ENCODE measurements at places on chromosomes 12 and 14. TPM values are rescaled to one million over a fixed set of nuclear protein-coding genes. Genes with fewer than 3 reads are reported as not detected.
A peak's percentile ranks its signal among the peaks of the same experiment; 100 is the strongest.

Gene TEX22
- total RNA-seq: 2.1 TPM

Gene CDC42BPB
- 131 TPM for total RNA-seq

Gene NEUROD4
- total RNA-seq: not detected

Gene TSHR
- not detected for total RNA-seq

Gene CGRRF1
- 15.8 TPM for total RNA-seq

DNA sequence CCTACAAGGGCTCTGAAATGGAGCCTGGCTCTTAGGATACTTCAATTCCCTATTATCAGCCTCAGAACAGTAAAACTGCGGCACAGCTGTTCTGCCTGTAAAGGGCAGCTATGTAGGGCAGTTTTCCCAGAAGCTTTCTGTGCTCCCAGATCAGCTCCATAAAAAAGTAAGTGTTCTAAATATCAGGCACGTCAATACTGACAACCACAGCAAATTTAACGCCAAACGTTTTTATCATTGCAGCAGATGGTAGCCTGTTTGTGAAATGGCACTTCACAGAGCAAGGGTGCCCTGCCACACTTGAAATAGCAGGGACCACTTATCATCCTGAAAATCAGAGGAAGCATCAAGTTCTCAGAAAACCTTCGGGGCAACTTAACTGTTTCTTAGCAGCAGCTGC, 54.8 kb upstream of the PTHLH start:
- no peak for DNase-seq
- H3K27me3 ChIP-seq: no peaks in the 10 kb centered on the region
- H3K36me3 ChIP-seq: no peaks in the 10 kb centered on the region
- no peak overlapping the region for H3K27ac ChIP-seq

GRCh38 chr12:87846045-87846444, 183.2 kb downstream of the C12orf50 start:
- H3K36me3 ChIP-seq: no peaks in the 10 kb centered on the region
- DNase-seq: no peak
- no peak overlapping the region for H3K27ac ChIP-seq
- H3K4me3 ChIP-seq: no peak overlapping the region
- H3K4me1 ChIP-seq: no peaks in the 10 kb centered on the region

GRCh38 chr14:34059925-34060650, 109.2 kb upstream of the EGLN3 start:
- H3K36me3 ChIP-seq: no peaks in the 10 kb centered on the region
- H3K4me3 ChIP-seq: peak overlapping the region; percentile 53
- peaks cover 7% of the 10 kb centered on the region for H3K27me3 ChIP-seq
- peak; percentile 67 for DNase-seq
- no peaks in the 10 kb centered on the region for H3K4me1 ChIP-seq
- peak overlapping the region; percentile 31 for H3K27ac ChIP-seq

- no peak overlapping the region for H3K27ac ChIP-seq
- no peaks in the 10 kb centered on the region for H3K36me3 ChIP-seq
- H3K4me1 ChIP-seq: no peaks in the 10 kb centered on the region
- DNase-seq: no peak
- no peaks in the 10 kb centered on the region for H3K27me3 ChIP-seq
- H3K4me3 ChIP-seq: no peak overlapping the region
Measured at GRCh38 chr14:94659256-94659655, 47.1 kb downstream of the SERPINA3 start.

DNA sequence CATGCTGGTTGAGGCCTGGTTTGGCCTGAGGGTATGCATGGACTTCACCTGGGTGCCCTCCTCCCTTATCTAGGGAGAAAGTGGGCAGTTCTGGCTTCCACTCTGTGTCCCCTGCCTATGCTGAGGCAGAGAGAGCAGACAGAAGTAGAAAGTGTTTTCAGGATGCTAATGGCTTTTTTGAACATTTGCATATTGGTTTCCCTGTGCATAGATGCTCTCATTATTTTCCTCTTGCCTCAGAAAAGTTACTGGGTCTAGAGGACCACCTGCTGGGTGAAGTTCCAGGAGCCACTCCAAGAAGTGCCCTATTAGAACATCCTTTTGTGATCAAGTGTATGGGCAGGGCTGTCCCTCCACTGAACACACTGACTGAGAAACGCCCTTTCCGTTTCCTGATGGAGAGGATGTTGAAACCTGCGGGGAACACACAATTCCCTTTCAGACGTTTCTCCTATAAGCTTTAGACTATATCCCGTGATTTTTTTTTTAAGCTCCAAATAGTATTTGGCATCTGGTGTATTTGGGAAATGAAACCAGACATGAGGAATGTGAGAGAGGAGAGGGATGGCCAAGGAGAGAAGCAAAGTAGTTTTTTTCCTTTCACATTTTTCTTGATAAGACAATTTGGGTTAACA, 66.6 kb downstream of the DAAM1 start:
- no peak overlapping the region for H3K4me3 ChIP-seq
- peak overlapping the region; percentile 42 for H3K27ac ChIP-seq
- peaks cover 16% of the 10 kb centered on the region for H3K4me1 ChIP-seq
- no peaks in the 10 kb centered on the region for H3K36me3 ChIP-seq

GRCh38 chr14:100332797-100333196, 9.7 kb downstream of the SLC25A47 start:
- peaks cover 38% of the 10 kb centered on the region for H3K36me3 ChIP-seq
- H3K4me1 ChIP-seq: no peaks in the 10 kb centered on the region
- no peak overlapping the region for H3K27ac ChIP-seq
- no peak for DNase-seq
- no peak overlapping the region for H3K4me3 ChIP-seq

DNA sequence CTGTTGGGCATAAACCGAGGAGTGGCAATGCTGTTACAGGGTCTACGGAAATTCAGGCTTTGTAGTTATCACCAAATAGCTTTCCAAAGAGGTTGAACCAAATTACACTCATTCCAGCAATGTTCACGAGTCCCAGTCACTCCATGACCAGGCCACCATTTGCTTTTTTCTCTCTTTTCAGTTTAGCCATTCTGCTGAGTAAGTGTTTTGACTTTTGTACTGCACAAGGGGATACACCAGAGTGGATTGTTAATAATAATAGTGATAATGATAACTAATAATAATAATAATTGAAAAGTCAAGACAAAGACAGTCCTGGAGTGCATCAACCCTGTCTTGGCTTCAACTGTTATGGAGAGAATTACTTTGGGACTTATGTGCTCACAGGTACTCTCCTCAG, 343.5 kb downstream of the AACS start:
- no peak overlapping the region for H3K4me3 ChIP-seq
- no peaks in the 10 kb centered on the region for H3K4me1 ChIP-seq
- no peak overlapping the region for H3K27ac ChIP-seq
- DNase-seq: no peak

GRCh38 chr14:92625213-92625612, 111.6 kb downstream of the RIN3 start:
- H3K36me3 ChIP-seq: no peaks in the 10 kb centered on the region
- no peaks in the 10 kb centered on the region for H3K4me1 ChIP-seq
- H3K27me3 ChIP-seq: no peaks in the 10 kb centered on the region
- no peak overlapping the region for H3K27ac ChIP-seq
- DNase-seq: no peak

DNA sequence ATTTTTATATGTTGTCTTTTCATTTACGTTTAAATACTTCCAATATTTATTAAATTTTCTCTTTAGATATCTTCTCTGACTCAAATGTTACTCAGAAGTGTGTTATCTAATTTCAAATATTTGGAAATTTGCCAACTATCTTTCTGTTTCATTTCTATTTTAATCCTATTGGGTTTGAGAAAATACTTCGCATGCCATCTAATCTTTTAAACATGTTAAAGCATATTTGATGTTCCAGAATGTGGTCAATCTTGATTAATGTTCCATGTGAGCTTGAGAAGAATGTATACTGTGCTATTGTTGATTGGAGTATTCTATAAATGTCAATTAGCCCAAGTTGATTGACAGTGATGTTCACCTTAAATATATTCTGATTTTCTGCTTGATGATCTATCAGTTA, 11.9 kb upstream of the DCN start:
- H3K27me3 ChIP-seq: no peaks in the 10 kb centered on the region
- no peak overlapping the region for H3K27ac ChIP-seq
- H3K36me3 ChIP-seq: no peaks in the 10 kb centered on the region
- no peak for DNase-seq
- no peak overlapping the region for H3K4me3 ChIP-seq
- no peaks in the 10 kb centered on the region for H3K4me1 ChIP-seq

- H3K27ac ChIP-seq: no peak overlapping the region
- H3K27me3 ChIP-seq: no peaks in the 10 kb centered on the region
- H3K4me1 ChIP-seq: no peaks in the 10 kb centered on the region
- no peaks in the 10 kb centered on the region for H3K36me3 ChIP-seq
- no peak overlapping the region for H3K4me3 ChIP-seq
- DNase-seq: peak; percentile 57
Measured at GRCh38 chr14:91649930-91650329, 82.0 kb downstream of the CATSPERB start.

GRCh38 chr14:52238682-52239081, 28.8 kb upstream of the PTGDR start:
- DNase-seq: no peak
- peaks cover 18% of the 10 kb centered on the region for H3K27me3 ChIP-seq
- no peak overlapping the region for H3K27ac ChIP-seq
- no peak overlapping the region for H3K4me3 ChIP-seq

- peaks cover 13% of the 10 kb centered on the region for H3K36me3 ChIP-seq
- peaks cover 27% of the 10 kb centered on the region for H3K4me1 ChIP-seq
- H3K27ac ChIP-seq: peak overlapping the region; percentile 67
- DNase-seq: no peak
- no peaks in the 10 kb centered on the region for H3K27me3 ChIP-seq
Measured at GRCh38 chr12:54277823-54278276, 2.1 kb downstream of the CBX5 start.

DNA sequence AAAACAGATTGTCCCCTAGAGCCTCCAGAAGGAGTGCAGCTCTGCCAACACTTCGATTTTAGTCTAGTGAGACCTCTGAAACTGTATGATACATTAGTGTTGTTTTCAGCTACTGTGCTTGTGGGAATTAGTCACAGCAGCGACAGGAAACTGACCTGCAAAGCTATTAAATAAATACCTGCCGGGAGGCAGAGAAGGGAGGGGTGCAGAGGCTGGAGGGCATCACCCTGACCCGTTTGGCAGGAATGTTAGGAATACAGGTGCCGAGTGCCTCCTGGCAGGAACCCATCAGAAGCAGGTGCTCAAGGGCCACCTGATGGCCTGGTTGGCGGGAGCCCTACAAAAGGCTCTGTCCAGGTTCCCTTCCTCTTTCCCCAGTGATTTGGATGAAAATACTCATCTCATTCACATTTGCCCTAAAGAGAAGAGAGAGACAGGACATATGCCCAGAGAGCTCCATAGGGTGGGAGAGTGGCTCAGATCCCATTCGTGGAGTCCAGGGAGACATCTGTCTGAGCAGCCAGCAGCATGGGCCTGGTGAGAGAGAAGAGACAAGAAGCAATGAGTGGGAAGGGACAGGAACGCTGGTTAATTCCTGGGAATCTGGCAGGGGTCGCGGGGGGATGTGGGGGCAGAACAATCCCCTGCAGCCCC, 44.6 kb downstream of the C14orf132 start:
- no peak overlapping the region for H3K27ac ChIP-seq
- H3K36me3 ChIP-seq: no peaks in the 10 kb centered on the region
- H3K4me3 ChIP-seq: no peak overlapping the region
- no peaks in the 10 kb centered on the region for H3K27me3 ChIP-seq
- H3K4me1 ChIP-seq: no peaks in the 10 kb centered on the region
- DNase-seq: no peak

DNA sequence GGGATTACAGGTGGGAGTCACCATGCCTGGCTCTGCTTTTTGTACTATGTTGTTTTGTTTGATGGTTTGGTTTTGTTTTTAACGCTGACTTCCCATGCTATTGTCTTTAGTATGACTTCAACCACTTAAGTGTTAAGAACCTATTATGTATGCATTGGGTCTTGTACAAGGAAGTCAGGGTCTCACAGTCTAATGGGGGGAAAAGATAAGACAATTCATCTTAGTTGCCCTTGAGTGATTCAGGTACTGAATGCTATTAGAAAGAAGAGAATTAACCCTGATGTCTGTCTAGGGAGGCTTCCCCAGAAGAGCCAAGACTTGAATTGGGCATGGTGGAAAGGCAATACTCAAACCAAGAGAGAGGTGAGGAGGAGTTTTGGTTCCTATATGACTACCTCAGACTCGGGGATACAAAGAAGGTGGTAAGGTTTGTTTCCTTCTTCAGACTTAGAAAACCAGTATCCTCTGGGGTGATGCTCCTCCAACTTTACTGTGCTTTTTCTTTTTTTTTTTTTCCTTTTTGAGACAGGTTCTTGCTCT, 64.6 kb downstream of the SUSD6 start:
- no peaks in the 10 kb centered on the region for H3K4me1 ChIP-seq
- no peak overlapping the region for H3K27ac ChIP-seq
- no peak for DNase-seq
- no peaks in the 10 kb centered on the region for H3K27me3 ChIP-seq
- H3K4me3 ChIP-seq: no peak overlapping the region

- H3K4me1 ChIP-seq: no peaks in the 10 kb centered on the region
- H3K27me3 ChIP-seq: no peaks in the 10 kb centered on the region
- DNase-seq: peak; percentile 88
- no peak overlapping the region for H3K27ac ChIP-seq
- no peak overlapping the region for H3K4me3 ChIP-seq
- H3K36me3 ChIP-seq: no peaks in the 10 kb centered on the region
Measured at GRCh38 chr14:38442208-38442607, 186.3 kb upstream of the CLEC14A start.

- H3K27ac ChIP-seq: no peak overlapping the region
- H3K27me3 ChIP-seq: peaks cover 11% of the 10 kb centered on the region
- H3K4me1 ChIP-seq: peaks cover 17% of the 10 kb centered on the region
- H3K4me3 ChIP-seq: no peak overlapping the region
- H3K36me3 ChIP-seq: no peaks in the 10 kb centered on the region
- DNase-seq: no peak
Measured at GRCh38 chr12:68349220-68349621, 17.1 kb upstream of the MDM1 start.

DNA sequence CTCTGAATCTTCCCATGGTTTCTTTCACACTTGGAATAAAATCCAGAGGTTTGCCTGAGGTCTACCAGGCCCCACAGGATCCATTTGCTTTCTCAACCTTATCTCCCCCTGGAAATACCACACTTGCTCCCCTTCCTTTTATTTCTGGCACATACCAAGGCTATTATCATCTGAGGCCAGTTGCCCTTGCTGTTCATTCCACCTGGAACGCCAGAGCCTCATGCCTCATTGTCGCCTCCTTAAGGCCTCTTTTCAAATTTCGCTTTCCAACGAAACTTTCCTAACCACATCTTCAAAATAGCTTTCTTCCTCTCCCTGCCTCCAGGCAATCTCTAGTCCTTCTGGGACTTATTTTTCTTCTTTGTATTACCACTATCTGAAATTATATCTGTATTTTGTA, 11.2 kb upstream of the LRIG3 start:
- H3K27ac ChIP-seq: no peak overlapping the region
- peaks cover under 1% of the 10 kb centered on the region for H3K4me1 ChIP-seq
- no peak for DNase-seq
- H3K4me3 ChIP-seq: no peak overlapping the region

Measured in endothelial cell of umbilical vein (primary cell).